ENCODE measurements at places on chromosomes 6 and 20. TPM values are rescaled to one million over a fixed set of nuclear protein-coding genes. Genes with fewer than 3 reads are reported as not detected.

The HBS1L gene
- 42.5 TPM for total RNA-seq

The ULBP3 gene
- total RNA-seq, result 0.35 TPM

- DNase-seq, result no peak
Measured at GRCh38 chr6:160419488-160419887, 71.3 kb downstream of the SLC22A3 start.

The LCA5 gene
- 0.45 TPM for total RNA-seq

DNA sequence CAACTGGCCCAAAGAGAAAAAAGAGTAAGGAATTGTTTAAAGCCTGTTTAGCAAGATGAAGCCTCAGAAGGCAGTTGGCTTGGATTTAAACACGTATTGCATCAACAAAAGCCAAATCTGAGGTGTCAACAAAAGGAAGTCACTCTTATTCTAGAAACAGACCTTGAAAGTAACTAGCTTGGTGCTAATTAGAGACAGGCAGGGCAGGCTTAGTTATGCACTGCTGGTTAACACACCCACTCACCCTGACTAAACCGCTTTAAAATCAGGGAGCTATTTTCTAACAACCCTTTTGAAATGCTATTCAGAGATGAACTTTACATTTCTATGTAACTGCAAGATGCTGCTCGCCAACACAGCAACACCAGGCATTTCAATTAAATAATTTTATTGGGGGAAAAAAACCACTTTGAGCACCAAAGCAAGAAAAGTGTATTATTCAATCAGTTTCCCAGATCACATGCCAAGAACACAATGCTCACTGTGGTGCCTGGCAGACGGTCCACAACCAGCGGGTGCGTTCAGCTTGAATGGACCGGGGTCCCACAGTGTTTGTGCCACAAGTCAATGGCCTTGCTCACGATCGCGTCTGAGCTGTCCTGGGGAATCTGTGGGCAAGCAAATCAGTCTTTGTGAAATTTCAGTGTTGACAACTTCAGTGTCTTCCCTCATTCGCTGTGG lies 23.6 kb downstream of the TBC1D7 start:
- DNase-seq, result no peak

Data from left lobe of liver (tissue), 2 donors.